Stimulated activated CD8-positive, alpha-beta memory T cell treated with anti-CD3 and anti-CD28 coated beads, Interleukin-7, amount 100 ng/mL, for 1 hour (primary cell): ENCODE measurements at places on chromosomes 2 and 18.

GRCh38 chr2:224523626-224524577 lies 61.3 kb downstream of the CUL3 start:
- no peak for DNase-seq

GRCh38 chr2:173999272-173999671 lies 34.1 kb upstream of the SP3 start:
- DNase-seq, result no peak

GRCh38 chr2:59868981-59869380 lies 684.5 kb downstream of the BCL11A start:
- DNase-seq, result no peak

GRCh38 chr18:59060551-59060950 lies 79.1 kb upstream of the SEC11C start:
- no peak for DNase-seq

- no peak for DNase-seq
Observed at GRCh38 chr2:141927536-141927935, 203.3 kb downstream of the LRP1B start.

GRCh38 chr2:204628926-204629712 lies 83.8 kb downstream of the PARD3B start:
- no peak for DNase-seq

DNA sequence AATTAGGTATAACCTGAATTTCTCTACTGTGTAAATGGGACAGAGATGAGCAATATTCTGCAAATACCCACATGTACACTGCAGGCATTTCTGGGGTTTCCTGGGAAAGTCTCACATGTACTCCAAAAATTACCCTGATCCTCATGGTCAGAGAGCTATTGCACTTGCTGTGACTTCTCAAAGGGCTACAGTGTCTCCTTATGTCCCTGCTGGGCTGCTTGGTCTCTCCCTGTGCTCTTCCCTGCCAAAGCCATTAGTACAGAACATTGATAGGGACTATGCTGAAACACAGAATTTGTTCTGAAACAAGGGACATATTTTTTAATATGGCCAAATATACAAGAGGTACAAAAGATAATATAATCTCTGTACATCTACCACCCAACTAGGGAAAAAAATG lies 924.4 kb upstream of the NXPH2 start:
- DNase-seq, result no peak

- DNase-seq, result no peak
Observed at GRCh38 chr2:108824316-108825070, 37.9 kb downstream of the CCDC138 start.
